Thoracic aorta (tissue), 2 donors: ENCODE measurements at places on chromosomes 11 and 22.

- DNase-seq, result no peak
Observed at GRCh38 chr11:75263944-75264349, 23.4 kb downstream of the TPBGL start.

GRCh38 chr11:88315981-88316441 is 21.5 kb downstream of the CTSC start:
- no peak for DNase-seq

DNA sequence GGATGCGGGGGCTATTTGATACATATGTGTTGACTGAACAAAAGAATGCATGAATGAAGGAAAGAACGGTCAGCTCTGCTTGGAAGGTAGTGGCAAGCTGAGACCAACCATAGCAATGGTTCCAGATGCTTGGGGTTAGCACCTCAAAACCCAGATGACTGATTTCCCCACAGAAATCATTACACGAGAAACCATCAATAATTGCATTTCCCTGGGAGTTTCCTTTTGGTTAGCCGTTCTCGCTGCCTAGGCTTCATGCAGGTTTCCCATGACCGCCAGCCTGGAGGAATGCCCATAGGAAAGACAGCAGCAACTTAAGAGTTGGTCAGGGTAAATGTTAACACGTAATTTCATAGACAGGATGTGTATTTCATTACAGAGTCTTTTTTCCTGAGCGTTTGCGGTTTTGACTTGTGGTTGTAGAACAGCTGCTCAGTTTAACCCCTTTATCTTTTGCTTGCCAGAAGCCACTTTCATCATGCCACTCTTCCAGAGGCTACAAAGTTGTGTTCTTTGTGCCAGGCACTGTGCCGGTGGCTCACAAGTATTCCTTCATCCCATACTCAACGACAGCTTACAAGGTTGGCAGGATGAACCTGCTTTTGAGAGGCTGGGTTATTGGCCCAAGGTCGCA is 2.8 kb downstream of the IL17RA start:
- DNase-seq, result no peak

GRCh38 chr11:1453611-1454034 is 33.0 kb downstream of the MOB2 start:
- no peak for DNase-seq

- no peak for DNase-seq
Observed at GRCh38 chr11:130131961-130132850, 27.4 kb upstream of the ST14 start.

DNA sequence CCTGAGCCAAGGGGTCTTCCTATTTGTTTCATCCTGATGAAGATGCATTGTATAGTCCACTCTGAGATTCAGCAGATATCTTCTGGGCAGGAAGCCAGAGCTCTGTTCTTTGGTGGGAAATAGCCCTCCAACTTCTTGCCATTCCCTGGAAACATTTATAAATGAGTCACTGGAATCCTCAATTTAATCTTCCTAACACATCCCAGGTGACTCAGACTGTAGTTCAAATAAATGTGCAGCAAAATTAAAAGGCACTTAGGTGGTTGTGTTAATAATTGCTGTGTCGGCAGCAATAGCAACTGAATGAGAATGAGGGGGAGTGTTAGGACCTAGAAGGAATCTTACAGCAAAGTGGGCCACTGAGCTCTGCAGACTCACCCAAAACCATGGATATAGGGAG is 108.6 kb downstream of the INSC start:
- DNase-seq, result no peak

- no peak for DNase-seq
Observed at GRCh38 chr11:4154503-4154902, 59.9 kb downstream of the RRM1 start.

DNA sequence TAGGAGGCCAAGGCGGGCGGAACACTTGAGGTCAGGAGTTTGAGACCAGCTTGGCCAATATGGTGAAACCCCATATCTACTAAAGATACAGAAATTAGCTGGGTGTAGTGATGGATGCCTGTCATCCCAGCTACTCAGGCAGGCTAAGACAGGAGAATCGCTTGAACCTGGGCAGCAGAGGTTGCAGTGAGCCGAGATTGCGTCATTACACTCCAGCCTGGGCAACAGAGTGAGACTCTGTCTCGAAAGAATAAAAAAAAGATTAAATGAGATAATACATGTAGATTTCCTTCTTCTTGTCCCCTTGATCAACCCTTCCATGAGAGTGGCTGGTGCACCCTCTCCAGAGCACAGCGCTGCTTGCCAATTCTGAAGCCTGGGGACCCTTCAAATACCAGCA is 106.9 kb downstream of the ST3GAL4 start:
- DNase-seq, result no peak

DNA sequence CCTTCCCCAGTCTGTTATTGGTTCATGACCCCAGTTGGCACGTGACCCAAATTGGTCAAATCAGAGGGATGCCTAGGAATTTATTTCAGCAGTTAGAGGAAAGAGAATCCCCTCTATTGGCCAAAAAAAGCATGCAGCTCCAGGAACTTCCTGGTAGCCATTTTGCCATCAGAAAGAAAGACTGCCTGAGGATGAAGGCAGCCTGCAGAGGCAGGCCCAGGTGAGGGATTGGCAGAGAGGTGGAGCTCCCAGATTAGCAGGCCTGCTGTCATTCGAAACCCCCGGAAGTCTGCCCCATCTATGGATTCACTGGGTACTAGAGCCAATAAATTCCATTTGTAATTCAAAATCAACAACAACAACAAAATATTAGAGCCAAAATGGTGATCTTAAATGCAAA is 207.6 kb downstream of the CWF19L2 start:
- no peak for DNase-seq
